B cell (primary cell): ENCODE measurements at places on chromosomes 12 and 14.

DNA sequence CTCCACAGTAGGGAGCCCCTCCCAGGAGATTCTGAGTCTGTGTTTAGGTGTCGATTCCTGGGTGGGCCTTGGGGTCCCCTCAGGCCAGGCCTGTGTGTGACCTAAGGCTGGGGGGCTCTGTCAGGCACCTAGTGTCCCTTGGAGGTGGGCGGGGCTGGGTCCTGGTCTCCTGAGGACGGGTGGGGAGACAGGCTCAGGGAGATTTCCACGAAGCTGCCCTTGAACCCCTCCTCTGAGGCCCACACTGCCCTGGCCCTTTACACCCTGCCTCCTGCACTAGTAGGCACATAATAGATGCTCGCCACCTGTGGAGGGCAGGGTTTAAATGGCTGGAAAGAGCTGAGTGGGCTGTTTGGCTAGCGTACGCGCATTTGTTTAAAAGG, 32.9 kb downstream of the MEG3 start:
- no peak overlapping the region for H3K27ac ChIP-seq
- no peak for DNase-seq
- no peaks in the 10 kb centered on the region for H3K36me3 ChIP-seq
- H3K27me3 ChIP-seq: no peaks in the 10 kb centered on the region
- no peaks in the 10 kb centered on the region for H3K4me1 ChIP-seq
- H3K4me3 ChIP-seq: no peak overlapping the region

DNA sequence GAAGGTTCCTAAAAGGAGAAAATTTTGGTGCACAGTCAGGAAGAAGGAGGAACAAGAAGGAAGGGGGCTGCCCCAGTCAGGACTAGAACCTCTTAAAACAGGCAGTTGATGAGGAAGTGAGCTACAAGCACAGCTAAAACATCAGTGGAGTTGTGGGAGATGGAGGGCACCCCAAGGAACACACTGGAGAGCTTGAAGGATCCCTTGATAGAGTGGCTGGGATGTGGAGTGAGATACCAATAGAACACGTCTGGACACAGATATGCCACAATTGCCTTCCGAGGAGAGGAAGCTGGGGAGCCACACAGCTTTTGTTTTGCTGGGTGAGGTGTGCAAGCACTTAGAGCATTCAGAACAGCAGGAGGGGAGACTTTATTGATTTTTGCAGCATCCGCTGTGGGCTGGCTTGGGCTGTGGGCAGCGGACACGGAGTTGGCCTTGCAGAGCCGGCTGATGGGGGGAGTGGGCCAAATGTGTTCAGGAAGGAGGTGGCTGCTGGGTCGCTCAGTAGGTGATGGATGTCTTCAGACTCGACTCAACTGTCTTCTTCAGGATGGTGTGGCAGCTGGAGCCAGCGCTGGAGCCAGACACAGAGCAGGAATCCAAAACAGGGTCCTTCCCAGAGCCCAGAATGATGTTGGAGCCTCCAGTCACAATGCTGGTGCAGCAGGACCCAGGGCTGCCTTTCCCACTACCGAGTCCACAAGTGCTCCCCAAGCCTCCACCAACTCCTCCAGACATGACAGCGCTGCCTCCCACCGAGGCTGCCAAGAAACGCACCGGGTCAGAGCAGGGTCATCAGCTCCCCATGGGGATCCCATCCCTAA, 4.7 kb upstream of the KRT79 start:
- no peaks in the 10 kb centered on the region for H3K4me1 ChIP-seq
- H3K4me3 ChIP-seq: no peak overlapping the region
- no peaks in the 10 kb centered on the region for H3K36me3 ChIP-seq
- H3K27ac ChIP-seq: no peak overlapping the region
- no peak for DNase-seq

DNA sequence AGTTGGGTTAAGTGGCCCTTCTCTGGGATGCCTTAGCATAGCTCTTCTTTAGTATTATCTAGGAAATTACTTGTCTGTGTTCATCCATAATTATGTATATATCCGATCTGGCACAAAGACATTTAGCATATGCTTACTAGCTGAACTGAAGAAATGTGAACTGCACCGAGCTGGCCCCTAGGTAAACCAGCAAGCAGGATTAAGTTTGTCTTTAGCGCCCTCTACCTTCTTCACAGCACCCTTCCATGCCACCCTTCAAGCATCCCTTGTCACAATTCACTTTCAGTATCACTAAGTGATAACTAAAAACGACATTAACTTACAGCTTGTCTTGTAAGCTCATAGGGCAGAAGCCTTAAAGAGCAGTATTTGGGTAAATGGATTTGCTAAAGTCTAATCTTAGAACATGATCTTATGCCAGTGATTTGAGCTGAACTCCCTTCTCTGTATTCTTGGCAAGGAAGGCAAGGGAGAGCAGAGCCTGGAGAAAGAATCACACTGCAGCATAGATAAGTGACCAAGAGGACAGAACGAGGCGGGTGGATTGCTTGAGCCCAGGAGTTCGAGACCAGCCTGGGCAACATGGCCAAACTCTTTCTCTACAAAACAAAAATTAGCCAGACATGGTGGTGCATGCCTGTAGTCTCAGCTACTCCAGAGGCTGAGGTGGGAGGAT, 2.6 kb upstream of the HAL start:
- H3K27me3 ChIP-seq: no peaks in the 10 kb centered on the region
- peak; percentile 73 for DNase-seq
- H3K27ac ChIP-seq: peak overlapping the region; percentile 6

DNA sequence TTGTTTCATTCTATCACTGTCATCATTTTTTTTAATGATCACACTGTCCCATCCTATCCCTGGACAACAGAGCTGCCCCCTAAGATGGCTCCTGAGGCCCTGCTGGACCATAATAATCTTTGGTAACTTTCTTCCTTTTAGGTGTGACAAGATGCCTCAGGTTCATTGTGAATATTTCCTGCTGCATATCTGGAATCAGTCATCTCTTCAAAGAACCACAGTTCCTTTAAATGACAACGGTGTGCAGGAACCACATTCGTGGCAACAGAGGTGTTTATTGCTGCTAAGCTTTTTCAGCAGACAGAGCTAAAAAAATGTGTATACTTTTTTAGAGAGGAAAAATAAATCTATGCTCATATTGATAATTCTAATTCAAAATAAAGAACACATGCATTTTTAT, 312.9 kb downstream of the MED13L start:
- H3K27ac ChIP-seq: no peak overlapping the region
- H3K4me1 ChIP-seq: no peaks in the 10 kb centered on the region
- no peak for DNase-seq

DNA sequence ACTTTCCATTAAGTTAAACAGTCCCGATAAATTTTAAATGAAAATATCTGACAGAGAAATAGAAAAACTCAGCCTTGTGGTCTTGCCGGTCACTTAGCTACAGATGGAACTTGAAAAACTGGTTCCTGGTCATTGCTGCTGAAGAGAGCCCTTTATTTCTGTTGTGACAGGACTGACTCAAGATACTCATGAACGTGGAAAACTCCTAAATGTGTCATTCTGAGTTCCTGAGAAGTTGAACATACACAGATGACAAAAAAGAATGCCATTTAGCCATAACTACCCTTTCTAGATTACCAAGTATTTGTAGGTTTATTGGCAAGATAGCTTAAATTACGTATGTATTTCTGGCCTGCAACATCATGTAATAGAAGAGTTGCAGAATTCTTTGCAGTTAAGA, 134.2 kb downstream of the HMGA2 start:
- no peaks in the 10 kb centered on the region for H3K4me1 ChIP-seq
- peaks cover 7% of the 10 kb centered on the region for H3K27me3 ChIP-seq
- no peak overlapping the region for H3K27ac ChIP-seq

- H3K36me3 ChIP-seq: no peaks in the 10 kb centered on the region
- H3K4me3 ChIP-seq: no peak overlapping the region
These were observed 93.9 kb downstream of the GLT1D1 start for GRCh38 chr12:128947209-128947608.

DNA sequence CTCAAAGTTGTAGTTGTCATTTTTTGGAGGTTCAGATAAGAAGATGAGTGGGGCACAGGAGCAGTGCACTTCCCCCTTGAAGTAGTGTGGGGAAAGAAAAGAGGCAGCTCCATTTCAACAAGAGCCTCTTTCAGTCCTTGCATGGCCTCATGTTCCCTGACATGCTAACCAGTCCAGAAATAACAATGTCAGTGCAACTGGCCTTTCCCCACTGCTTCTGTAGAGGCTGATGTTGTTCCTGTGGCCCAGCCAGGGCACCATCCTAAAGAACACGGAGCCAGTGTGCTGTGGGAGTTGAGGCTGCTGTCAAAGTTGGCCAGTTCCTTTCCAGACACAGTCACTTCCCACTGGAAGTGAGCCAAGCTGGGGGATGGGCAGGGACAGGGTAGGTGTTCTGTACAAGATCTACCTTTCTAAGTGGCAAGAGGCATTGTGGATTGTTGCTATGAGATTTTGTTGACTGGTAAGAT, 77.7 kb upstream of the SLC38A2 start:
- no peak overlapping the region for H3K4me3 ChIP-seq
- H3K36me3 ChIP-seq: no peaks in the 10 kb centered on the region
- no peak overlapping the region for H3K27ac ChIP-seq
- no peaks in the 10 kb centered on the region for H3K27me3 ChIP-seq
- peaks cover 14% of the 10 kb centered on the region for H3K4me1 ChIP-seq

DNA sequence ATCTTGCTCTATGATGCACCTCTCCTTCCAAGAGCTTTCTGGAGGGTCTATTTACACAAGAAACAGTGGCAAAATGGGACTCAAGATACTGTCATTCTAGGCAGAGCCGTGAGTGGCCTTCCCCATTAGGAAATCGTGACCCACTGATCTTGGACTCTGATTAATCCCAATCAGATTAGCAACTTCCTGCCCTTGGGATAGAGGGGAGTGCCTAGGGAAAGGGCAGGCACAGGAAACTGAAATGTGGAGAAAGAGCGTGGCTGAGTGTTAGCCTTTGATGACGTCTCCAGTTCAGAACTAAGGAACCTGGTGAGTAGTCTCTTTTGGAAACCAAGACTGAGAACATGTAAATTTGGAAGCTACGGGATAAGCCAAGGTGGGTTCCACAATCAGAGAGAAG, 76.1 kb downstream of the NUAK1 start:
- H3K27me3 ChIP-seq: no peaks in the 10 kb centered on the region
- no peak for DNase-seq
- H3K36me3 ChIP-seq: no peaks in the 10 kb centered on the region
- H3K27ac ChIP-seq: no peak overlapping the region
- H3K4me1 ChIP-seq: no peaks in the 10 kb centered on the region

GRCh38 chr12:81727391-81727790, 31.8 kb downstream of the PPFIA2 start:
- H3K4me3 ChIP-seq: no peak overlapping the region
- H3K4me1 ChIP-seq: no peaks in the 10 kb centered on the region
- H3K36me3 ChIP-seq: no peaks in the 10 kb centered on the region
- no peak for DNase-seq

DNA sequence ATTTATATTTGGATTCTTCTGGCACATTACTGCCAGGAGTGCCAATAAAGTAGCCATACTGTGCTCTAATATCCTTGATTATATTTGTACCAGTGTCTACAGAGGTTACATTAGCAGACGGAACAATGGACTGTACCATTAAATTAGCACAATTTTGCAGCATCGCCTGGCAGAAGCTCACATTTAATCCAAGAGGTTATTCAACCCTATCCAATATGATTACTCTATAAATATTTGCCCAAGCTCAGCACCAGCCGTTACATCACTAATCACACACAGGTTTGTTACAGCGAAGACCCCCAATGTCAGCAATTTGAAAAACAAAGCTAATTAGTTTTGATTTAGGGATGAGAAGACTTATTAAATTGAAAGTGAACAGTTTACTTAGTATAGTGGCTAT, 16.9 kb upstream of the MGST1 start:
- no peaks in the 10 kb centered on the region for H3K27me3 ChIP-seq
- no peak for DNase-seq
- H3K4me1 ChIP-seq: no peaks in the 10 kb centered on the region
- no peak overlapping the region for H3K27ac ChIP-seq
- no peak overlapping the region for H3K4me3 ChIP-seq
- H3K36me3 ChIP-seq: no peaks in the 10 kb centered on the region

GRCh38 chr12:131568336-131568735, 142.6 kb upstream of the SFSWAP start:
- no peak for DNase-seq
- H3K4me3 ChIP-seq: no peak overlapping the region
- H3K27ac ChIP-seq: no peak overlapping the region
- no peaks in the 10 kb centered on the region for H3K36me3 ChIP-seq
- H3K4me1 ChIP-seq: no peaks in the 10 kb centered on the region

DNA sequence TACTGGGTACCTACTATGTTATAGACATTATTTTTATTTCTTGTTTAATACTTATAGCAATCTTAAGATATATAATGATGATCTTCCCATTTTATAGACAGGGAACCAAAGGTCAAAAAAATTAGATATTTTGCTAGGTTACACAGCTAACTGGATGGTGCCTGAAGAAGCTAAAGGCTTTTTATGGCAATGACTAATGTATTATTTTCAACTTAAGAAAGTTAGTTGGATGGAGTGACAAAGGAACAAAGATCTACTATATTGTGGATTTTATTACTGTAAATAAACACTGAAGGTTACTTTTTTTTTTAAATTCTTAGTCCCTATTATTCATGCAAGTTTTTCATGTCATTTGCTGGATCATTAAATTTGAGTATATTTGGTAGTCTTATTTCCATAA, 227.9 kb downstream of the GPHN start:
- no peaks in the 10 kb centered on the region for H3K4me1 ChIP-seq
- H3K27me3 ChIP-seq: no peaks in the 10 kb centered on the region
- no peaks in the 10 kb centered on the region for H3K36me3 ChIP-seq
- DNase-seq: no peak
